ENCODE measurements at places on chromosomes 16 and 17.

DNA sequence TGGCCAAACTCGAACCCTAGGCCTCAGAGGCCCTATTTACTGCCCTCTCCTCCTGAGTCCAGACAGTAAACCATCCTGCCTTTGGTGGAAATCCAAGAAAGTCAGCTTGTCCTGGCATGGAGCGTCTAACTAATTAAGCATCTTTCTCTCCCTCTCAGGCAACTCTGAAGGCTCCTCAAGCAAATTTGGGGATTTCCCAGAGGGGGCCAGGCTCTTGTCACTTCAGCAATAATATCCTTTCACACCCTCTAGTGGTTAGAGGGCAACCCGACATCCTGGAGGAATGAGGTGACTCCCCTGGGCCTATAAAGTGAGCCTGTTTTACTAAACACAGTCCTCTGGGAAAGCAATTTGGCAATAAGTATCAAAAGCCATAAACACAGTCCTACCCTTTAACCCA is 60.4 kb downstream of the NOG start:
- peak; percentile 56 for DNase-seq

GRCh38 chr17:44086364-44087311 is 16.1 kb downstream of the G6PC3 start:
- DNase-seq, result peak; percentile 67

- DNase-seq, result no peak
These were observed 415.0 kb upstream of the HSBP1 start for GRCh38 chr16:83392743-83393142.

GRCh38 chr17:20083156-20083859 is 74.1 kb downstream of the SPECC1 start:
- DNase-seq, result no peak

DNA sequence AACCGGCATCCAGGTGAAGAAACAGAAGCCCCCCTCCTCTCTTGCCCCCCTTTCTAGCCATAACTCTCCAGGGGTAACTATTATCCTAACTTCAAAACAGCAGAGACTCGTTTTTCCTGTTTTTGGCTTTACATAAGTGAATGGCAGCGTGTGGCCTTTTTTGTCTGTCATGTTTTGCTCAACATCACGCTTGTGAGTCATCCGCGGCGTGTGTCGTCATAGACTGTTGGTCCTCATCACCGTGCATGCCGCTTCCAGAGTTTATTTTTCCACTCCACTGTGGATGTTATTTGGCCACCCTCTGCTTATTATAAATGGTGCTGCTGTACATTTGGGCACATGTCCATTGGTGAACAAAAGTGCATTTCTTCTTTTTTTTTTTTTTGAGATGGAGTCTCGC is 52.6 kb downstream of the ERN1 start:
- no peak for DNase-seq

DNA sequence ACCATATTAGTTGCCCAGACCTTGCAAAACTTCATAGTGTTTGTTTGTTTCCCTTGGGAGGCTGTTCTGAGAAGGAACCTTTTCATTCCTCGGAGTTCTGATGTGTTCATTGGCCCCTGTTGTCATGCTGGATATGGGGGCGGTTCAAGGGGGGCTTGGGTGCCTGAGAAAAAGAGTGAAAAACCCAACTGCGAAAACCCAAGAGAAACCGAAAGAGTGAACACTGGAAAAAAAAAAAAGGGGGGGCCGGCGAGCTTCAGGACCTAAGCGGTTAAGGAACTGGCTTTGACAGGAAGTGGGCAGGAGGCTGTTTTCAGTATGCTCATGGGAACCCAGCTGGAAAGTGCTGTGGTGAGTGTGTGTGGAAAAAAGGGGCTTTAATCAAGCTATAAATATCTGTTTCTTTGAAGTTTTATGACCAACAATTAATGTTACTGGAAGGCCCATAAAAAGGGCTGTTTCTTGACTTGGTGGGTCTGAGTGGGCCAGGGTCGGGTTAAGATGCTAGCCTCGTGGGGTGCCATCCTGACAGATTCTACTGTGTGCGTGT is 510.7 kb downstream of the MAF start:
- peak; percentile 71 for DNase-seq

DNA sequence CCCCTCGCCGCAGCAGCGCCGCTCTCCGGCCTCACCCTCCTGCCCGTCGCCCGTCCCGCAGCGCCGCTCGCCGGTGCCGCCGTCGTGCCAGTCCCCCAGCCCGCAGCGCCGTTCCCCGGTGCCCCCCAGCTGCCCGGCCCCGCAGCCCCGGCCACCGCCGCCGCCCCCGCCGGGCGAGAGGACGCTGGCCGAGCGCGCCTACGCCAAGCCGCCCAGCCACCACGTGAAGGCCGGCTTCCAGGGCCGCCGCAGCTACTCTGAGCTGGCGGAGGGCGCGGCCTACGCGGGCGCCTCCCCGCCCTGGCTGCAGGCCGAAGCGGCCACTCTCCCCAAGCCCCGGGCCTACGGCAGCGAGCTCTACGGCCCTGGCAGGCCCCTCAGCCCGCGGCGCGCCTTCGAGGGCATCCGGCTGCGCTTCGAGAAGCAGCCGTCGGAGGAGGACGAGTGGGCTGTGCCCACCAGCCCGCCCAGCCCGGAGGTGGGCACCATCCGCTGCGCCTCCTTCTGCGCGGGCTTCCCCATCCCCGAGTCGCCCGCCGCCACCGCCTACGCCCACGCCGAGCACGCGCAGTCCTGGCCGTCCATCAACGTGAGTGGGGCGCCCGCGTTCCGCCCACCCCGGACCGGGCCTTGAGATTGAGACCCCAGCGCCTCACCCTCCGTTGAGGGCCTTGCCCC is 15.0 kb downstream of the TBKBP1 start:
- no peak for DNase-seq

DNA sequence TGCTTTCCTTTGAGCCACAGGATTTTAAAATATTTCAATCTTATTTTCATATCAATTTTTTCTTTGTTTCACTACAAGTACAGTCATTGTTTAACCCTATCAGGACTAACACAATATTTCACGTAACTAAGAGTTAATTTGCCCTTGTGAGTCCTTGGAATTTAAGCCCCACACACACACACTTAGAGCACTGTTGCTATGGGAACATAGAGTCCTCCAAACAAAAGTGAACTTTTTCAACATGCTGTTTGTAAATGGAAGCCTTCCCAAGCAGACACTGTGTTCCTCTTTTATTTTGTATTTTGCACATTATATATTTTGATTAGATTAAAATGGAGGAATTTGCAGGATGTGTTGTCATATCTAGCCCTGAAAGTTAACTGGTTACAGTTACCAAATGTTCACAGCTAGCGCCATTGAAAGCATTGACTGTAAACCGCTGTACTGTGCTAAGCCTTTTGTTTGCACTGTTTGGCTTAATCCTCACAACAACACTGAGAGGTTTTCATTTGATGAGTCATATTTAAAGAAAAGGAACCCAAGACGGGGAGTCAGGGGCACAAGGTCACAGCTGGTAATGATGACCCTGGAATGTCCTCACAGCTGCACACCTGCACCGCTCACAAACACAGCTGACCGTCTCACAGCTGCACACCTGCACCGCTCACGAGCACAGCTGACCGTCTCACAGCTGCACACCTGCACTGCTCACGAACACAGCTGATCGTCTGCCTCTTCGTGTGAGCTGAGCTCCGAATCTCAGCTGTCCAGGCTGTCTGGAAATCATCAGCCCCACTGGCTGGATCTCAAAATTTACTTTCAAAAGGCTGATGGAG is 6.3 kb downstream of the HSBP1 start:
- DNase-seq, result no peak

- DNase-seq, result no peak
These were observed 7.8 kb downstream of the MRPL27 start for GRCh38 chr17:50365165-50365564.

DNA sequence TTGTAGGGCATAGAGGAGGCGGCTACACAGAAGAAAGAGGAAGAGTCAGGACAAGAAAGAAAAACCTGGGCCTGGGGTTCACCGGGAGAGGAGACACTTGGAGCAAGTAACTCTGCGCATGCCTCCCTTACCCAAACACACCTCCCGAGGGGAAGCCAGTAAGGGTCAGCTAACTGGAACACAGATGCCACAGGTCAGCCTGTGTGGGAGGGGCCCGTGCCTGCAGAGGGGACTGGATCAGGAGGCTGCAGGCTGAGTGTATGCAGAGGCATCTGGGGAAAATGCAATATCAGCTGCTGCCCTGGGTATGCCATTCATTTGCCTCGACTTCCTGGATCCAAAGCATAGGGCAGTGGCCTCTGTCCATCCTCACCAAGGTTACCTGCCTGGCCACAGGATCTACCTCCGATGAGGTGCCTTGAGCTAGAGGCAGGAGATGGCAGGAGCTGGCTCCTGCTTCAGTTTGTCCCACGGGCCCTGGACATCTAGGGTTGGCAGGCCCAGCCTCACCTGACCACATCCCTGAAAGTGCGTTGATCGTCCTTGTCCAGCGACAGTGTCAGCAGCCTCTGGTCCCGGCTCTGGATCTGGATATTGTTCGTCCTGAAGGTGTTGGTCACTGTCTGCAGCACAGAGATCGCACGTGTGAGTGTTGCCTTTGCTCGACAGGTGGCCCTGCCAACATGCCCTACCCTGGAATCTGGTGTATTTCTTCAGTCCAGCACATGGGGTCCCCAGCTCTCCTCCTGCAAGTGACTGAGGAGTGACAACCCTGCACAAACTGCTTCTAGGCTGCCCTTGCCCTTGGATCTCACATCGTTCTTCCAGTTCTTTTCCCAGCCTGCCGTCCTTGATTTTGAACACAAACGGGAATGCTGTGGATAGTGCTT is 4.6 kb upstream of the MFSD6L start:
- no peak for DNase-seq

DNA sequence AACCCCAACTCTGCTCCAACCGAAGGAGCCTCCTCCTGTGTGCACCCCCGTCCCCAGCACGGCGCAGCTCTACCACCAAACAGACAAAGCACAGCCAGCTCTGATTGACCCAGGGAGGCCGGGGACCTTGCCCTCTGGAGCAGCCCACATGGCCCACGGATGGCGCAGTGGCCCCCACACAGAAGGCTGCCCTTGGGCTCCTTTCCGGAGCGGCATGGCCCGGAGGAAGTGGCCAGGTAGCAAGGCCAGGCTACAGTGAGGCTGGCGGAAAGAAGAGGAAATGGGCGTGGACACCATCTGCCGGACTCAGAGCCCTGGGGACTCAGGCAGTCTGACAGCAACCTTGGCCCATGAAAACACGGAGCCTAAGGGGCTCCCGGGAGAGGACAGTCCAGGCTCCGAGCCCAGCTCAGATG is 19.9 kb upstream of the ZC3H18 start:
- peak; percentile 34 for DNase-seq

- no peak for DNase-seq
These were observed 79.2 kb downstream of the AXIN2 start for GRCh38 chr17:65482201-65482600.

- DNase-seq, result no peak
These were observed 749.5 kb downstream of the KCNJ18 start for GRCh38 chr17:22441776-22442175.

DNA sequence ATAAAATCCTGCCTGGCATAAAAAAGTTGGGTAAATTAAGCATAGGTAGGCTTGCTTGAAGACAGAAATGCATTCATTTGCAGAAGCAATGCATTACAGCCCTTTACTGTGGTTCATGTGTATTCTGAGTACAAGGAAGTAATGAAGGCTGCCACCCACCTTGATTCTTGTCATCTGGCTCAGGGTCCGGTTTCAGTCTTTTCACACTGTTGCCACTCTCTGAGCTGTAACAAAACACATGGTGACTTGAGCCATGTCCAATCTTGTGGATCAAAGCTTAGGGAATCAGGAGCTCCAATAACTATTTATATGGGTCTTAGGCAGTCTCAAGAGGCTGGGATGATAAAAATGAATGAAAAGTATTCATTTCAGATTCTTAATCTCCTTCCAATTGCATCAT is 22.0 kb downstream of the PSME3IP1 start:
- no peak for DNase-seq

GRCh38 chr17:80640366-80641084 is 95.9 kb downstream of the RPTOR start:
- no peak for DNase-seq

DNA sequence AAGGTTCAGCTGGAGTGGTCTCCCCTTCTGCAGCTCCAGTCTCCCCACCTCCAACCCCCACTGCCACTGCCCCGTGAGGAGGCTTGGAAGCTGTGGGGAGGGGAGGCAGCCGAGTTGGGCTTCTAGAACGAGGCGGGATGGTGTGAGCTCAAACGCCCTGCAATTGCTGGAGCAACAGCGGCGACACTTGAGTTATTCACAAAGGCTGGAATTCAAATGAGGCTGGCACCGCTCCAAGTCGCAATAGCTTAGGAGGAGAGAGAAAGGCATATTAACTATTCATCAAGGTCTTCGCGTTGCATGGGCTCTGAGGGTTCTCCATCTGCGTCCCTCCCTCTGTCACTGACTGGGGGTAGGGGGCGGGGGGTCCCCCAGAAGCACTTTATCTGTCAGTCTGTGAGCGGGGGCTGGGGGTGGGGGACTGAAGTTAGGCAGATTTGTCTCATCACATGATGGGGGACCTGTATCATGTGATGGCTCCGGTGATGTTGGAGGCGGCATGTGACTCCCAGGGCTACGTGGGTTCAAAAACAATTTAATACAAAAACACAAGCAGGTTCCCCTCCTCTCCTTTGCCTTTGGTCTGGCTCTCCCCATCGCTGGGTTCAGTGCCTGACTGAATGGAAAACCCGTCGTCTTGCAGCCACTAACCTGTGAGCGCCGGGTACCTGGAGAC is 70.5 kb downstream of the RBBP6 start:
- DNase-seq, result peak; percentile 32
